ENCODE measurements at places on chromosomes 3 and 15.

GRCh38 chr3:105533960-105534359 is 167.3 kb downstream of the ALCAM start:
- DNase-seq: no peak

DNA sequence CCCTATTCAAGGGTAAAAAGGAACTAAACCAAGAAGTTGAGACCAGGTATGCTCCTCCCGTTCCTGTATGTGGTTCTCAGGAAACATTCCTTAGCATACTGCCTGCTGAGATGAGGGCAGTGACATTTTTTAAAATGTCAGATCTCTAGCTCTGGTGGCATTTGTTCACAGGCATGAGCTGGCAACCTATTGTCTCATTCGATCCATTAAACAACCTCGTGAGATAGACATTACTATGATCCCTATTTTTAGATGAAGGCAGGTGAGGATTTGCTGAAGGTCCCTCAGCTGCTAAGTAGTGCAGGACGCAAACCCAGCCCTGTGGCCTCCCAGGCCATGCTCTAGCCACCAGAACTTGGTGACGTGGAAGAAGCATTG is 74.9 kb downstream of the SIDT1 start:
- no peak for DNase-seq

- DNase-seq: no peak
Observed at GRCh38 chr3:46908986-46909534, 31.5 kb downstream of the PTH1R start.

GRCh38 chr3:27194861-27195483 is 174.2 kb downstream of the NEK10 start:
- DNase-seq: no peak

GRCh38 chr15:46622851-46623250 is 988.0 kb downstream of the SQOR start:
- no peak for DNase-seq

DNA sequence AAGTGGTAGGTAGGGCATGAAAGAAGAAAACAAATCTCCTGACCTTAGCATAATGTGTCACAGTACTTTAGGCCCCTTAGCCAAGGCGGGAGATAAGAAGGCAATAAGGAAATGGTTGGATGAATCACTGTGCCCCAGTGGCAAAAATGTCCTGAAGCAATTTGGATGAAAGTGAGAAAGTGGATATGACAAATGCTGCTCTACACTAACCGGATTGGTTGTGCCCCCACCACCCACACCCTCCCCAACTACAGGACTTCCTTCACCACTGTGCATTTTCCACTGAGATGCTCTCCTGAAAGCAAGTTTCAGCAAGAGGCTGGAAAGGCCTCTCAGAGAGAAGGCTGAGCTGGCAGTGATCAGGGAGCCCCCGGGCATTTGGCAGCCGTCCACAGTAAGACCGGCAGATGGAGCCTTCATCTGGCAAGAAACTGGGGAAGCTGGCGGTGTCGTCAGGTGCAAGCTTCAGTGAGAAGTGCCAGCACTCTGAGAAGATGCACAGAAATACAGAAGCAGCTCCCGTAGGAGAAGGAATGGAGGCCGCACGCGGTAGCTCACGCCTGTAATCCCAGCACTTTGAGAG is 63.8 kb downstream of the ATP1B3 start:
- DNase-seq: no peak

- no peak for DNase-seq
Observed at GRCh38 chr3:73694983-73695757, 70.4 kb upstream of the PDZRN3 start.

GRCh38 chr3:99863588-99863987 is 45.9 kb downstream of the CMSS1 start:
- no peak for DNase-seq

GRCh38 chr15:42367041-42367440 is 7.7 kb downstream of the CAPN3 start:
- DNase-seq: no peak

- DNase-seq: no peak
Observed at GRCh38 chr3:49722896-49723295, 855 bp downstream of the GMPPB start.

GRCh38 chr3:16290827-16291196 is 25.8 kb downstream of the OXNAD1 start:
- no peak for DNase-seq

- DNase-seq: no peak
Observed at GRCh38 chr3:160981217-160981938, 123.8 kb downstream of the B3GALNT1 start.

DNA sequence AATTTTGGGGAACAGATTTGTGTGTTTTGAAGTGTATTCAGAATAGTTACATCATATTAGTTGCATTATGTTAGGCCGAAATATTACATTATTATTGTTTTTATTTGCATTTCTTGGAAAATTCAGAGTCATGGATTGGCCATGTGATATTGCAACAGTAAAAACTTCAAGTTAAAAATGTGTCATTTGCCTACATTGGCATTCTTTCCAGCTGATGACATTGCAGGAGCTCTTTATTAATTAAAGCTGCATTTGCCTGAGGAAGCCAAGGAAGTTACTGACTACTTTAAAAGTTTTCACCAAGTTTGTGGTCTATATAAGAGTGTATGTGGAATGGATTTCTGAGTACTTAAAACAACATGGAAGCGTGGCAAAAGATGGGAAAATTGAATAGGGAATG is 726.4 kb upstream of the SGO1 start:
- DNase-seq: no peak

GRCh38 chr15:66566963-66567531 is 1.2 kb upstream of the LCTL start:
- peak; percentile 45 for DNase-seq

DNA sequence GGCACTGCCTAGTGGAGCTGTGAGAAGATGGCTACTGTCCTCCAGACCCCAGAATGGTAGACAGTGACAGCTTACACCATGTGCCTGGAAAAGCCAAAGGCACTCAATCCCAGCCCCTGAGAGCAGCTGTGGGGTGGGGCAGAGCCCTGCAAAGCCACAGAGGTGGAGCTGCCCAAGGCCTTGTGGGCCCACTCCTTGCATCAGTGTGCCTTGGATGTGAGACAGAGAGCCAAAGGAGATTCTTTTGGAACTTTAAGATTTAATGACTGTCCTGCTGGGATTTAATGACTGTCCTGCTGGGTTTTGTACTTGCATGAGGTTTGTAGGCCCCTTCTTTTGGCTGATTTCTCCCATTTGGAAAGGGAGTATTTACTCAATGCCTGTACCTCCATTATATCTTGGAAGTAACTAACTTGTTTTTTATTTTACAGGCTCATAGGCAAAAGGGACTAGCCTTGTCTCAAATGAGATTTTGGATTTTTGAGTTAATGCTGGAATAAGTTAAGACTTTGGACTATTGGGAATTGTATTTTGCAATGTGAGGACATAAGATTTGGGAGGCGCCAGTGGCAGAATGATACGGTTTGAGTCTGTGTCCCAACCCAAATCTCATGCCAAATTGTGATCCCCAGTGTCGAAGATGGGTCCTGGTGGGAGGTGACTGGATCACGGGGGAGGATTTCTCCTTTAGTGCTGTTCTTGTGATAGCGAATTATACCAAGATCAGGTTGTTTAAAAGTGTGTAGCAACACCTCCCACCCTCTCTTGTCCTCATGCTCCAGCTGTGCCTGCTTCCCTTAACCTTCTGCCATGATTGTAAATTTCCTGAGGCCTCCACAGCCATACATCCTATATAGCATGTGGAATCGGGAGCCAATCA is 80.4 kb downstream of the MYO5A start:
- no peak for DNase-seq

DNA sequence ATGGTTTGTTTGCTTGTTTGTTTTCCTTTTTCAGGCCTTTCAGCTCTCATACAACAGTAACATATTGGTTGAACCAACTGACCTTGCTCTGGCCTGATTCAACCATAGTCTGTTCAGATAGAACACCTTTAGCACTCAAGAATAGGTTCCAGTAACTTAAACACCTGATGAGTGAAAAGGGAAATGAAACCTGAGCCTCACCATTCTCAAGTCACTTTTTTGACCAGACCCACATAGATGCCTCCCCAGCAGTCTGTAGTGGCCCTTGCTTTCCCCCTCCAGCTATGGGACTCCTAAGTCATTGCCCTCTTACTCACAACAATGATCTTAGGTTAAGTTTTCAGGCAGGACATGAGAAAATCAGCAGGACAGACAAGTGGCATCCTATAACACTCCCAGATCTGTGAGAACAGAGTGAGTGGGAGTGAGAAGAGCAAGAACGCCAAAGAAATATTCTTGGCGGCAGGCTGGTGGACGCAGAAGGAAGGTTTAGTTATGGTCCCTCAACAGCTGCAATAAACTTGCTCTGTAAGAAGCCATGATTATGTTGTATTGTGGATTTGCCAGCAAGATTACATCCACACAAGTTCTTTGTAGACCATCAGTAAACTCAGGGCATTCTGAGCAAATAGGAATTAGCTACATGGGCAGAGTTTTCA is 367.5 kb downstream of the MECOM start:
- DNase-seq: no peak

- no peak for DNase-seq
Observed at GRCh38 chr3:85572978-85573377, 614.2 kb downstream of the CADM2 start.

GRCh38 chr3:173938616-173939015 is 541.1 kb downstream of the NLGN1 start:
- no peak for DNase-seq

- no peak for DNase-seq
Observed at GRCh38 chr3:43019006-43019809, 40.1 kb downstream of the GASK1A start.

- no peak for DNase-seq
Observed at GRCh38 chr15:60682615-60683014, 203.7 kb upstream of the ICE2 start.

DNA sequence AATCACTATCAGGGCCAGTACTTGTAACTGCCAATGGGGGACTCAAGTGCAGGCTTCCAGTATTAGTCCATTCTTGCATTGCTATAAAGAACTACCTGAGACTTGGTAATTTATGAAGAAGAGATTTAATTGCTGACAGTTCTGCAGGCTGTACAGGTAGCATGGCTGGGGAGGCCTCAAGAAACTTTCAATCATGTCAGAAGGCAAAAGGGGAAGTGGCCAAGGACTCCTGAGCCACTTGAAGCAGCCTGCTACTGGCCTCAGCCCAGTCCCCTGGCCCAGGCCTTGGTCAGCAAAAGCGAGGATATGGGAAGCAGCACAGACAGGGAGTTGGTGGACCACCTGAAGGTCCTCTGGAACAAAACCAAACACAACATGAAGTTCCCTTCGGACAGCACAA is 29.2 kb upstream of the OR5K1 start:
- no peak for DNase-seq

DNA sequence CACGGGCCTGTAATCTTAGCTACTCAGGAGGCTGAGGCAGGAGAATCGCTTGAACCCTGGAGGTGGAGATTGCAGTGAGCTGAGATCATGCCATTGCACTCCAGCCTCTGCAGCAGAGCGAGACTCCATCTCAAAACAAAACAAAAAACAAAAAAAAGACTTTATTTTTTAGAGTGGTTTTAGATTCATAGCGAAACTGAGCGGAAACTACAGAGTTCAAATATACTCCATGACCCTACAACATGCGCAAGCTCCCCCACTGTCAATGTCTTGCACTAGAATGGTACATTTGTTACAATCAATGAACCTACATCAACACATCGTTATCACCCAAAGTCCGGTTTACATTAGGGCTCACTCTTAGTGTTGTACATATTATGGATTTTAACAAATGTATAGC is 2.2 kb upstream of the CRTAP start:
- DNase-seq: no peak

DNA sequence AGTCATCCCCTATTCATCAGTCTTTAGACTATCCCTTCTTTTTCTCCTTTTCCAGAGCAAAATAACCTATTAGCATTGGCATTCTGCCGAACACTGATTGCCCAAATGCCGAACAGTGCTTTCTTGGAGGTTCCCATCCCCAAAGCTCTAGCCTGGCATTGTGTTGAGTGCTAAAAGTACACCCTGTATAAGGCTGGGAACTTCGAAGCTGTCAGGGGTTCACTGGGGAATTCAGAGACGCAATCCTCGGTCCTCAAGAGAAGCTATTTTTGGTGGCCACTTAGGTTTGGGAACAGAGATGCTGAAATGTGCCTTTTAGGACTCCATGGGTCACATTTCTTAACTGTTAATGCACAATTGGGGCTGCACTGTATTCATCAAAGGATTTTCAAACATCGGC is 8.4 kb downstream of the FRMD5 start:
- DNase-seq: no peak

DNA sequence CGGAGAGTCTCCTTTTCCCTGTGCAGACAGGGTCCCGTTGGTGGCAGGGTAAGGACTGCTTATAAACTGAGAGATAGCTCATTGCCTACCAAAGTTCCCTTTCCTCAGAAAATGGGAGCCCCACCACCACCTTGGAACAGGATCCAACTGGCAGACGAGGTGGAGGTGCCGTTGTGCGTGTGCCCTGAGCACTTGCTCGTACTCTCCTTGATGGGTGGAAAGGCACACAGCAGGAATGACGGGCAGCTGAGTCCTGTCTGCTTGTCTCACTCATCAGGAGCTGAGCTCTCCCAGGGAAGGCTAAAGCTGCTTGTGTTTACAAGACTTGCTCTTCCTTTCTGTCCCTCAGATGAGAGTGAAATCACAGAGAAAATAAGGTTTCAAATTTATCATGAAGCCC is 60.7 kb downstream of the B3GNT5 start:
- DNase-seq: no peak

- no peak for DNase-seq
Observed at GRCh38 chr15:67180514-67181191, 73.8 kb downstream of the AAGAB start.

GRCh38 chr15:64245405-64245804 is 82.6 kb upstream of the PPIB start:
- DNase-seq: no peak

- DNase-seq: no peak
Observed at GRCh38 chr15:52098323-52098722, 14.3 kb downstream of the BCL2L10 start.

GRCh38 chr3:147162743-147163142 is 243.6 kb downstream of the ZIC4 start:
- DNase-seq: no peak

GRCh38 chr3:111650378-111651275 is 55.5 kb upstream of the ZBED2 start:
- no peak for DNase-seq

GRCh38 chr3:13062647-13063046 is 10.6 kb downstream of the IQSEC1 start:
- DNase-seq: no peak

Measured in NCI-H748 treated with DMSO at 0.1 percent for 48 hours (cell line).